Stimulated activated CD4-positive, alpha-beta T cell treated with anti-CD3 and anti-CD28 coated beads, Interleukin-1b, Interleukin-23, amount 100 ng/mL, for 1 hour (primary cell): ENCODE measurements at places on chromosomes 5 and 9.

DNA sequence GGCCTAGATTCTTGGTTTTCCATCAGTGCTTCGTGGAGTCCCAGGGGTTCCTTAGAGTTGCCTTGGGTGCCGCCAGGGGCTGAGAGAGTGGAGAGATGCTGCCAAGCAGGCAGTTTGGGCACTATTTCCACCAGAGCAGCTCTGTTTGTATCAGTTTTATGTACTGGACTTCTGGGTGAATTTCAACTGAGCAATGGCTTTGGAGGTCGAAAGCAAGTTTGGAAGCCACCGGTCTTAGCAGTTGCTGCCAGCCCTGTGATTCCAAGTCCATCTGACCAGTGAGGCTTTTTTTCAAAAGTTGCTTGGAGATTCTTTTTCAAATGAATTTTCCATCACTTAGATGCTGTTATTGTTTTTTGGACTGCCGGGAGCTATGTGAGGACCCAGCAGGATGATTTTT, 68.5 kb downstream of the ANGPTL2 start:
- no peak for DNase-seq

DNA sequence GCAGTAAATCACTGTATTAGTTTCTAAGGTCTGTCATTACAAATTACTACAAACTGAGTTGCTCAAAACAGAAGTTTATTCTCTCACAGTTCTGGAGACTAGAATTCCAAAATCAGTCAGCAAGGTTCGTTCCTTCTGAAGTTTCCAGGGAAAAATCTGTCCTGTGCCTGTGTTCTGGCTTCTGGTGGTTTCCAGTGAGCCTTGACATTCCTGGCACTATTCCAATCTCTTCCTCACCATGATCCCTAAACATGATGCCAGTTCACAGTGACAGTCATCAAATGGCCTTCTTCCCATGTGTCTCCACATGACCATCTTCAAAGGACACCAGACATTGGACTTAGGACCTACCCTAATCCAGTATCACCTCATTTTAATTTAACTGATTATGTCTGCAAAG, 351.4 kb downstream of the PLK2 start:
- no peak for DNase-seq

GRCh38 chr9:99181621-99182020, 40.1 kb downstream of the ALG2 start:
- DNase-seq, result no peak

DNA sequence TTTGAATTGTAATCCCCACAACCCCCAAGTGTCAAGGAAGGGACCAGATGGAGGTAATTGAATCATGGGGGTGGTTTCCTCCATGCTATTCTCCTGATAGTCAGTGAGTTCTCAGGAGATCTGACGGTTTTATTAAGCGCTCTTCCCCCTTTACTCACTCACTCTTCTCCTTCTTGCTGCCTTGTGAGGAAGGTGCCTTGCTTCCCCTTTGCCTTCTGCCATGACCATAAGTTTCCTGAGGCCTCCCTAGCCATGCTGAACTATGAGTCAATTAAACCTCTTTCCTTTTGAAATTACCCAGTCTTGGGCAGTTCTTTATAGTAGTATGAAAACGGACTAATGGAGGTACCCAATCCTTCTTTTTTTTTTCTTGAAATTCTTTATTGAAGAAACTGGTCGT, 2.2 kb upstream of the CEP120 start:
- no peak for DNase-seq

DNA sequence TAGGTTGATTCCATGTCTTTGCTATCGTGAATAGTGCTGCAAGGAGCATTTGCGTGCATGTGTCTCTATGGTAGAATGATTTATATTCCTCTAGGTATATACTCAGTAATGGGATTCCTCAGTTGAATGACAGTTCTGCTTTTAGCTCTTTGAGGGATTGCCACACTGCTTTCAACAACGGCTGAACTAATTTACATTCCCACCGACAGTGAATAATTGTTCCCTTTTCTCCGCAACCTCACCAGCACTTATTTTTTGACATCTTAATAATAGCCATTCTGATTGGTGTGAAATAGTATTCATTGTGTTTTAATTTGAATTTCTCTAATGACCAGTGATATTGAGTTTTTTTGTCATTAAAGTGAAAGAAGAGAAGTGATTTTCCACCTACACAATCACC, 18.5 kb downstream of the IFNA5 start:
- no peak for DNase-seq

DNA sequence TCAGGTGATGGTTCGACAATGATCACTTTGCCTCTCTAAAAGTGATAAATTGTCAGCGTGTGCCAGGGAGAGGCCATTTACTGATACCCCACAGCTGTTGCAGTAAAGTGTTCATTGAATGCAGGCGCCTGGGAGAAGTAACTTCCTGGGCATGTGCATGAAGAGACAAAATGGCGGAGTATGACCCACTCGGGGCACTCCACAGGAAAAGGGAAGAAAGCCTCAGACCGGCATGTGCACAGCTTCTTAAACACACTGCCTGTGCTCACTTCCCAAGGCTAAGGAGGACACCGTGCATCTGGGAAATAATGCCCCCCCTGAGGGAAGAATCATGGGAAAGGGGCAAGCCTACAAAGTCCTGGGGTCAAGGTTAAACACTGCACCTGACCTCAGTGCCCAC, 329.5 kb downstream of the ICE1 start:
- no peak for DNase-seq

DNA sequence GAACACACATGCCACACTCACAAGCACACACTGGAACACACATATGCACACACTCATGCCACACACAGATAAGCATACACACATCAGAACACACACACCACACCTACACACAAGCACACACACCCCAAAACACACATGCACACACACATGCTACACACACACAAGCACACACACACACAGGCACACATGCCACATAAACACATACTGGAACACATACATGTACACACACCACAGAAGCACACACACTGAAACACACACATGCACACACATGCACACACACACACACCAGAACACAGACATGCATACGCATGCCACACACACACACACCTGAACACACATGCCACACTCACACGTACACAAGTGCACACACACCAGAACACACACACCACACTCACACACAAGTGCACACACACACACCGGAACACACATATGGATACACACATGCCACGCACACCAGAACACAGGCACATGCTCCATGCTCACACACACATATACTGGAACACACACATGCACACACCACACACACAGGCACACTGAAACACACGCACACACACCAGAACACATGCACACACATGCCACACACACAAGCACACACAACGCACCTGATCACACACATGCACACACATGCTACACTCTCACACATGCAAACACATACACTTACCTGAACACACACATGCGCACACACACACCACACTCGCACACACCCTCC, 78.0 kb upstream of the IRX4 start:
- DNase-seq, result no peak

- no peak for DNase-seq
Observed at GRCh38 chr5:163888366-163888765, 382.9 kb downstream of the MAT2B start.

GRCh38 chr5:155050384-155051019, 36.9 kb downstream of the KIF4B start:
- no peak for DNase-seq

- no peak for DNase-seq
Observed at GRCh38 chr5:76380346-76381066, 22.6 kb upstream of the IQGAP2 start.

DNA sequence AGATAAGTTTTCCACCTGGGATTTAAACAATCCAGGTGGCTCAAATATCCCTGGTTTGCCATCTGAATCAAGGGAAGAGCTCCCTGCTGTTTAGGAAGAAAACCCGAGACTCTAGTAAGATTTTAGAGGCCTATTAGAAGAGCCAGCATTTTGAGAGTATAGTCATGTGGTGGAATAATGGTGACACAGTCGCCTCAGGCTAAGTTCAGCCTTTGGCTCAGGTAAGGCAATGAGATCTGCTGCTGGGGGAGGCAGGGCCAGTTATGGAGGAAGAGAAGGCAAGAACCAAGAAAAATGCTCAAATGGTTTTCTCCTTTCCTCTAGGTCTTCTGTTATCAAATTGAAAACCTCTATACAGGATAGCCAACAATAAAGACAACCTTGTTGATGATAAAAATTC, 16.2 kb downstream of the RAD1 start:
- DNase-seq, result no peak
